Right lobe of liver (tissue), 6 donors: ENCODE measurements at places on chromosomes 6 and 20. TPM values are rescaled to one million over a fixed set of nuclear protein-coding genes. Genes with fewer than 3 reads are reported as not detected.
A peak's percentile ranks its signal among the peaks of the same experiment; 100 is the strongest.

DNA sequence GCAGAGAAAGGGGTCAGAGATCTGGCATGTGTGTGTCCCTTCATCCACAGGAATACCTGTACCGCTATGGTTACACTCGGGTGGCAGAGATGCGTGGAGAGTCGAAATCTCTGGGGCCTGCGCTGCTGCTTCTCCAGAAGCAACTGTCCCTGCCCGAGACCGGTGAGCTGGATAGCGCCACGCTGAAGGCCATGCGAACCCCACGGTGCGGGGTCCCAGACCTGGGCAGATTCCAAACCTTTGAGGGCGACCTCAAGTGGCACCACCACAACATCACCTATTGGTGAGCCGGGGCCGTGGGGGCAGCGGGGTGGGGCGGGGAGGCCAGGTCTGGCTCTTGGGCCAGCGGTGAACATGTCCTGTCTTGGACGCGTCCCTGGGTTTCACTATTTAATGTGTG lies 1.1 kb downstream of the MMP9 start:
- no peak for DNase-seq

DNA sequence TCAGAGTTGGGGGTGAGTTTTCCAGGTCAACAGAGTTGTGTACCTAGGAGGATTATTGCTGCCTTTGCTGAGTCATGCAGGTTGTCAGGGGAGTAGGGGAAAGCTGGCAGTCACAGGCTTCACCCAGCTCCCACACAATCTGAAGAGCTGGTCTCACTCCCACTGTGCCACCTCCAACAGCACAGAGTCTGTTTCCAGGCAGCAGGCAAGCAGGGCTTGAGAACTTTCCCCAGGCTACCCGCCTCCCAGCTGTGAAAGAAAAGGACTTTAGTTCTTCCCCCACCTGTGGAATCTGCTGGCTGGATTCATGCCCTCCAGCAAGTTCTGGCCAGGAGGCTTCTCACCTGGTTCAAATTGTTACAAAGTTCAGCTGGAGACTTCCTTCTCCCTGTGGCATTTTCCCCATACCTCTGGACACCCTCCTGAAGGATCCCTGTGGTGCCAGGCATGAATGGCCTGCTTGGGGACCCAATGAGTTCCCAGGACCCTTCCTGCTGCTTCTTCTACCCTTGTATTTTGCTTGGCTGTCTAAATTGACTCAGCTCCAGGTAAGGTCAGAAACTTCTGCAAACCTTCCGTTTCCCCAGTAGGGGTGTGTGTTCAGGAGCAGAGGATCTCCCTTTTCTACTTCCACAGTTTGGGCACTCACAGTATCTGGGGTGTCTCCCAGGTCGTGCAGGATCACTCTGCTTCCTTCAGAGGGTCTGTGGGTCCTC lies 378.1 kb upstream of the MAN1A1 start:
- DNase-seq = peak; percentile 48

DNA sequence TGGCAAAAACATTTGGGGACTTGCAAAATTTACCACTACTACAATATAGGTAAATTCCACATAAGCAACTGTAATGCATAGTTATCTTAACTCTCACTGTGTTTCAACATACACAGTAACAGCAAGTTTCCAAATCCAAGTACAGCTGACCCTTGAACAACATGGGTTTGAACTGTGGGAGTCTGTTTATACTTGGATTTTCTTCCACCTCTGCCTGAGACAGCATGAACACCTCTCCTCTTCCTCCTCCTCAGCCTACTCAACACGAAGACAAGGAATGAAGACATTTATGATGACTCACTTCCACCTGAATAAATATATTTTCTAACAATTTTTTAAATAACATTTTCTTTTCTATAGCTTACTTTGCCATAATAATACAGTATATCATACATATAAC lies 25.6 kb downstream of the MAN1A1 start:
- no peak for DNase-seq

DNA sequence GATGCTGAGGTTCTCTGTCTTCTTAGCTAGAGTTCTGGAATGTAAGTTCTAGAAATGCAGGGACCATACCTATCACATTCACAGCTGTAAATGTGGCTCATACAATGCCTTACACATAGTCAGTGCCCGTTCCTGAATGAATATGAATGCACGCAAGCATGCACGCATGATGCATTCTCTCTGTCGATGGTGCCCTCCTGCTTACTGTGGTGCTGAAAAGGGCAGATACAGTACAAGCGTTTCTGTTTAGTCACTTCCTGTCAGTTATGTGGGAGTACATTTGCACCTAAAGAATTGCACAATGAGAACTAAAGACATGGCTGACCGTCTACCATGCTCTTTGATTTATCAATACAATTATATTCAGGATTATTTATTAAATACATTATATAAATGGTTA lies 152.2 kb upstream of the SOX4 start:
- DNase-seq = no peak

DNA sequence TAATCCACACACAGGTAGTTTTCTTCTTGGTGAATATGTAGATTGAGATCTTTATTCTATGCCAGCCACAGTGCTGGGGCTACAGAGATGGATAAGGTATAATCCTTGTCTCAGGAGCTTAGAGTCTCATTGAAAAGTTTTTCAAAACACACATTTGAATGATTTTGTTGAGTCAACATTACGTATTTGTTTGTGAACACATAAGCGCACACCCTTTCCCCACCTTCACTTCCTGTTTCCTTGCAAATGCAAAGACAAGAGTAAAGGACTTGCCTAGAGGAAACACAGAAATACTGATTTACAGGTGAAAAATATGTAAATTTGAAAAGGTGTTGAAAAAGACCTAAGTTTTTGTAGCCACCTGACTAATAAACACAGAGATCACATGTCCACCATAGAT lies 27.8 kb downstream of the VAPB start:
- no peak for DNase-seq

DNA sequence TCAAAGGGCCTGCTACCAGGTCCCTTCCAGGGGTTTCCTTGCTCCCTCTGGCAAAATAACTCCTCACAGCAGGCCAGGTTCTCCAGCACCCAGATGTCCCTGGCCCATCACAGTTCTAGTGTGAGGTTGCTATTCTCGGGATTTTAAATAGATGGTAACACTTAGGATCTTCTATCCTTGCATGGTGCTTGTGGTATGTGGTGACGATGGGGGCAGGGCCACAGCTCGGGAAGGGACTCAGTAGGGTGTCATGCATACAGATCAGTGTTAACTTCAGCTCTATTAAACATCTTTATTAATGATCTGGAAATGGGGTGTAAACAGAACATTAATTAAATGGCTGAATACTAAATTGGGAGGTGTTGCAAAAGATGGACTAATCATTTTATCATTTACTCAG lies 323.8 kb downstream of the QKI start:
- DNase-seq = no peak

DNA sequence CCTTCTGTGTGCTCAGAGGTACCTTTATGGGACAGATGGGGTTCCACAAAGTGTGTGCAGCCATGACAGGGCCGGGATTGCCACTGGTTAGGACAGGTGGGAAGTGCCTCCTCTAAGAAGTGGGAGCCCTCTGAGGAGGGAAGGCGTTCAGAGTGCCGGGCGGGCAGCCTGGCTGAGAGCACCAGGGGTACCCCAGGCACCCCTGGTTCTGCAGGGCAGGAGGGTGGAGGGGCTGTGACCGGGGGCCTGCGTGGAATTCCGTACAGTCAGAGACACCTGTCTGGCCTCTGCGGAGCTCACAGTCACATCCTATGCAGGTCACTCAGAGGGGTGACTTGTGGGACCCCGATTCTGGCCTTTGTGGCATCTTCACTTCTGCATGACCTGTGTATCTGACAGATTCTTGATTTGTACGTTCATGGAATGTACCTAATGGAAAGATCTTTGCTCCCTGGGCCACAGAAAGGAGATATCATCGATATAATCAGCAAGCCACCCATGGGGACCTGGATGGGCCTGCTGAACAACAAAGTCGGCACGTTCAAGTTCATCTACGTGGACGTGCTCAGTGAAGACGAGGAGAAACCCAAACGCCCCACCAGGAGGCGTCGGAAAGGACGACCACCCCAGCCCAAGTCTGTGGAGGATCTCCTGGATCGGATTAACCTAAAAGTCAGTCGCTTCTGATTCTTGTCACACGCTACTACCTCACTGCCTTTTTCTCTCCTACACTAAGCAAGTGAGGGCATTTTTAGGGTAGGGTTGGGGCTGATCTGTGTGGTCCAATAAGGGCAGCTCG lies 190.9 kb downstream of the SASH1 start:
- DNase-seq = no peak

- peak; percentile 79 for DNase-seq
These were observed 21.3 kb upstream of the HFE start for GRCh38 chr6:26065952-26066380.

DNA sequence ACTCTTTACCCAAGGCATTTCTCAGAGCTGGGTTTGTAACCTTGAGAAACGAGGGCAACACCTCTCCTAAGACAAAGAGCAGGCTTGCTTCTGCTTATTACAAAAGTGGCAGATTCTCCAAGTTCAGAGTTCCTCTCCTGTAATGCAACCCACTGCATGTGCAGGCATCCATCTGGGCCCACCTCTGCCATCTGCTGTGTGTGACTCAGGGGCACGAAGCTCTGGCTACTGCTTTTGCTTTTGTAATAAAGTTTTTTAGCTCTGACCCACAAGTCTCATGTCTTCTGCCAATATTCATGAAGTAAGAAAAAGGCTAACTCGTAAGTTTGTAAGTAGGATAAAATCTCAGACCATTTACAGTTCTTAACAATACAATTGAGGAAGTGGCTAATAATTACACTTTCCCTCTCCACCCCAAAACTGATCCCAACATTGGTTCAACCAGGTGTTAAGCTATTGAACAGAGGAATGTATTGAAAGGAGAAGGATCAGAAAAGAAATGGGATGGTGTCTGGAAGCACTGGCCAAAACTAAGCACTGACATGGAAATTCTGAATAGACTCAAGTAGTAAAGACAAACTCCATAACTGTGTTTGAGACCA lies 51.7 kb upstream of the SMLR1 start:
- DNase-seq = no peak

- no peak for DNase-seq
These were observed 22.2 kb downstream of the CEP57L1 start for GRCh38 chr6:109117346-109118035.

DNA sequence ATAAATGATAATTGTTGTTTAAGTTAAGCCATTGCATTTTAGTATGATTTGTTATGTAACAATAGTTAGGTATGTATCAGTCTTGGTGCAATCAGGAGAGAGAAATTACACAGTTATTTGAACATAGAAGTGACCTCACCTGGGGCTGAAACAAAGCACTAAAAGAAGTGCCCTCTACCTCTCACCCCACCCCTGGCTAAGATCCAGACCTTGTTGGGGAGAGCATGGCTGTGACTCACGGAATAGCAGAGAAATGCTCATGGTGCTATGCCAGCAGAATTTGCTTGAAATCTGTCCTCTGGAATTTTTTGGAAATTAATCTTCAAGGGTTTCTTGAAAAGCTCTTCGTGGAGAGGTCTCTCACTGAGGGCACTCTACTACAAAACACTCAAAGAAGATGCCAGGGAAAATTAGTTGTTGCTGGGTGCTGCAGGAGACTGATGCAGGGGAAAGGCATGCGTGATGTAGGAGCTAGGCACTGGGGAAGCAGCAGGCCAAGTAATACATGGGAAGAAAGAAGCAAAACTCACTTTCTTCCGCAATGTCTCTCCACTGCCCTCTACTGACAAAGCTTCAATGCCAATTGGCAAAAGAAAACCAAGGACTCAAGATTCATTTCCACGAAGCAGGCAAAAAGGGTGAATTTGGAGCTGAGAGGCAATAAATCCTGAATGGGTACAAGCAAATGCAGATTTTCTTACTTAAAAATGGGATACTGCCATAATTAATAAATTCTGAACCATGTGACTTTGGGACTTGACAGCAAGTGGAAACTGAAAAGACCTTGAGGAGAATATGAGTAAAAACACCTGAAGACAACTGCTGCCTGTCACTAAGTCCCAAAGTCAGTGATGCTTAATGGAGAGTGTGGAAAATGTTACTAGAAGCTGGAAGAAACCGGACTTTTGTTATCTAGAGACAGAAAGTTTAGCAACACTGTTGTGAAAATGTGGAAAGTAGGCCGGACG lies 136.3 kb upstream of the ZNF184 start:
- DNase-seq = no peak

DNA sequence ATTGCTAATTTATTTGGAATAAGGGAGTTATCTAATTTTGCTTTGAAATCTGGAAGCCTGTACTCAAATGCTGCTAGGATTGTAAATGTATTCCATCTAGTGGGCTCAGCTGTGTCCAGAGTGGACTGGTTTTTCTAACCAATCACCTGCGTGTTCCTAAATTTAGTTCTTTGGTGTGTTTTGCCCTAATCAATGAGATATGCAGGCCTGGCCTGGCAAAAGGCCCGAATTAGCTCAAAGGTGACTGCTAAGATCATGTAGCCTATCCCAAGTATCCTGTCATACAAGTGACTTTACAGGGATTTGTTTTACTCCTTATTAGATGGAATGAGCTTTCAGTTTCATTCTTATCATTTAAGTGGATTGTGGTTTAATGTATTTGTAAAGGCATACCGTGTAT lies 51.3 kb upstream of the ARMC2 start:
- peak; percentile 84 for DNase-seq

DNA sequence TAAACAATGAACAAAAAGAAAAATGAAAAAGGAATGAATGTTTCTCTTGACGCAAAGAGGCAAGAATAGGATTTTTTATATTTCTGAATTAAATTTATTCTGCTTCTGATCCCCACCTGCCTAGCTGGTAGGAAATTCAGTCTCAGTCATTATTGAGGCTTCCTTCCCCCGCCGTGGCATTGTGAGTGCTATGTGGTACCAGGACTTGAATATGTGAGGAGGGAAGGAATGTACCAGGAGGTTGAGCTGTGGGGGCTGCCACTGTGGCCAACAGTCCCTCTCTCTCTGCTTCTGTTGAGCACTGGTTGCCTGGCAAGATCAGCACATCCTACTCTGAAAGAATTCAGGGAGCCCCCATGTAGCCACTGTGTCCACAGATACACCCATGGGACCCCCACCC lies 368.1 kb upstream of the JARID2 start:
- DNase-seq = no peak

GRCh38 chr6:148212366-148212765 lies 130.3 kb upstream of the SASH1 start:
- no peak for DNase-seq

DNA sequence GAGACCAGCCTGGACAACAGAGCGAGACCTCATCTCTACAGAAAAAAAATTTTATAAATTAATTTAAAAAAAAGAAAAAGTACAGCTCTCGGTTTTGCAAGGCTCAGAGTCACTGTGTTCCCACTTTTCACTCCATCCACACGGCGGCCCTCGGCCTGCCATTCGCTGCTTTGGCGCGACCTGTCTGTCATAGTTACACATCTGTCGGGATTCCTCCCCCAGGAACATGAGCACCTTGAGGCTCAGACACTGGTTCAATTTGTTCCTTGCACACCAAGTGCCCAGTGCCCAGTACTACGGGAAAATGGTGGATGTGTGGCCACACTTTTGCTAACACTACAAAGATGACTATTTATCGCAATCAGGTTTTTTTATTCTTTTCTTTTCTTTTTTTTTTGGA lies 8.4 kb downstream of the CTSZ start:
- DNase-seq = no peak

- no peak for DNase-seq
These were observed 233.4 kb downstream of the UST start for GRCh38 chr6:148980234-148980633.

The SAPCD1 gene
- 0.90 TPM for total RNA-seq

The TDRD6 gene
- total RNA-seq = 1.4 TPM

The RGS17 gene
- not detected for total RNA-seq

The PRSS16 gene
- not detected for total RNA-seq

The RHAG gene
- total RNA-seq = 2.7 TPM

The CNKSR3 gene
- 32.1 TPM for total RNA-seq

The BFSP1 gene
- 0.24 TPM for total RNA-seq

The DIDO1 gene
- total RNA-seq = 20.5 TPM

The LTA gene
- total RNA-seq = not detected

The FAM217A gene
- not detected for total RNA-seq

The OR2B6 gene
- not detected for total RNA-seq
